DND-41 (cell line): ENCODE measurements at places on chromosomes 3 and 15.

DNA sequence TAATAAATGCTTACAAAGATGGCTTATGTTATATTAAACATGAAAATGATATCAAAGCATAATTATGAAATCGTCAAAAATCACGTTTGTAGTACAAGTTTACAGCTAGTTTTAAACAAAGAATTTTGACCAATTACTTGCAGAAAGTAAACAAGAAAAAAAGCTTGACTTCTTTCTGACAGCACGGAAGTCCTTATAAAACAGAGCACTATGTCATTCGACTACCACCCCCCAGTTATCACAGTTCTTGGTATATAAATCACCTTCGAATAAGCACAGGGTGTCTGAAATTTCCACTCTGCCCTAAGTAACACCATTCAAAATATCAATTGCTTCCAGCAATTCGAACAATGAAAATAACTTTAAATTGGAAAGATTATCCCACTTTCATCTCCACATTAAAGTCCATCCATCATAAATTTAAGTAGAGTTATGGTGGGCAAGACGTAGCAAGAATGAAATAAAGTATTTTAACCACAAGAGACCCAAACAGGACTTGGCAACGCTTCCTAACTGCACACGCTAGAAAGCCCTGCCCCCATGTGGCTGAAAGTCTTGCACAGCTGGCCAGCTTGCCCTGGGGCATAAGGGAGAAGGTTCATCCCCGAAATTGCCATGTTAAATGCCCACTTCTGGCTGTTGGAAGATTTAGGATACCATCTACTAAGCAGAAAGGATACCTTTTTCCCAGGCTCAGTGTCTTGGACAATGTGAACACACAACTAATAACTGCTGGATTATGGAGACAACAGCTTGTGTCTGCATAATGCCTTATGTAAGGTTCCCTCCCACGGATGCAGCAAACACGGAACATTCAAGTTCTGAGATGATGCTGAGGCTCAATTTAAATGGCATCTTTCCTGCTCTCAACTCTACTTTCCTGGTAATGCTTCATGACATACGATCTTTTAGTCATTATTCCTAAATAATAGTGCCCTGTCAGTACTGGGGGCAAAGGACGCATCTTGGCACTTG lies 116.4 kb upstream of the TJP1 start:
- DNase-seq: no peak

DNA sequence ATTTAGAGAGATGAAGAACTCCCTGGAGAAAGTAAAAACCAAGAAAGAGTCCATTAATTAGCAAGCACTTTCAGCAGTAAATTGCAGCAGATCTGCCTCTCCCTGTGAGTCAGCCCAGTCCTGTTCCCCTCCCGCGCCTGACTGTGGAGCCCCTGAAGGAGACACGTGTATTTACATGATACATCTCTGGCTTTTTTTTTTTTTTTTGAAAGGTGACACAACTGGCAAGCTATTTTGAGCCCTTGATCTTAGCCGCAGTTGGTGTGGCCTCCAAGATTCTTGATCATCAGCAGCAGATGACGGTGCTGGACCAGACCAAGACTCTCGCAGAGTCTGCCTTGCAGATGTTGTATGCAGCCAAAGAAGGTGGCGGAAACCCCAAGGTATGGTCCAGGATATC lies 271.8 kb upstream of the TPM1 start:
- DNase-seq: no peak

GRCh38 chr3:194936659-194937058 lies 251.0 kb downstream of the FAM43A start:
- no peak for DNase-seq

DNA sequence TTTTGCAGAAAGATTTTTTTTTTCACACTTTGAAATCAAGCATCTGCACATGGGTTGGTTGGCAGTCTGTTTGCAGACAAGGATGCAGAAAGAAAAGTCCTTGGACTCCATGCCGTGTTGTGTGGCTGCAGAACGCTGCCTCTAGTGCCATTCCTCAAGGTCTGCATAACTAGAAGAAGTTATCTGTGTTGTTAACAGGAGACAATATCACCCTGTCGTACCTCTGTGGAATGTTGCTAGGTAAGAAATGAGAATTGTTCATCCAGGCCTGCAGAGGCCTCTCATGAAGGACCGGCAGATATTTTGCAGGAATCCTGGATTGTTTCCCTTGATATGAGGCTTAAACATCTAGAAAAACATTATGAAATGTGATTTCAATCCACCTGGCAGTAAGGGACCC lies 58.5 kb upstream of the PPARG start:
- DNase-seq: no peak

DNA sequence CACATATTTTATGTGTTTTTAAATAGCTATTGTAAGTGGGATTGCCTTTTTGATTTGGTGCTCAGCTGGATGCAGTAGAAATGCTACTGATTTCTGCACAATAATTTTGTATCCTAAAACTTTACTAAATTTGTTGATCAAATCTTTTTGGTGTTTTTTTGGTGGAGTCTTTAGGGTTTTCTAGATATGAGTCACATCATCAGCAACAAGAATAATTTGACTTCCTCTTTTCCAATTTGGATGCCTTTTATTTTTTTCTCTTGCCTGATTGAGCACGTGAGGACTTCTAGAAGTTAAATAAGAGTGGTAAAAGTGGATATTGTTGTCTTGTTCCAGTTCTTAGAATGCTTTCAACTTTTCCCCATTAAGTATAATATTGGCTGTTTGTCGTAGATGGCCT lies 51.3 kb downstream of the TLNRD1 start:
- DNase-seq: no peak

DNA sequence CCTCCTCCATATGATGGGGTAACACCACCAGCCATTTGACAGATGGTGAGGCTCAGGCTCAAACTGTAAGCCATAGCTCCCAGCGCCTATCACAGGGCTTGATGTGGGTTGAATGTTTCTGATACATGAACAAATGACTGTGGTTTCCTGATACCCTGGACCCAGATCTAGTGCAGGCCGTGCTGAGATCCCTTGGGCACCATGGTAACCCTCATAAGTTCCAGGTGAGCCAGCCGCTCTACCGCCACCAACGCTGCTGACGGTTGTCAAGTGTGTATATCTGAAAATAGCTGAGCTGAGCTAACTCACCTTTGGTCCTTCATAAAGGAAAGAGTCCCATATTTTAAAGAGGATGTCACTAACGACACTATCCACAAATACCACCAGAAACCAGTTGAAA lies 74.5 kb downstream of the TBC1D2B start:
- no peak for DNase-seq

- DNase-seq: no peak
Measured at GRCh38 chr3:98884675-98885371, 16.7 kb downstream of the DCBLD2 start.

DNA sequence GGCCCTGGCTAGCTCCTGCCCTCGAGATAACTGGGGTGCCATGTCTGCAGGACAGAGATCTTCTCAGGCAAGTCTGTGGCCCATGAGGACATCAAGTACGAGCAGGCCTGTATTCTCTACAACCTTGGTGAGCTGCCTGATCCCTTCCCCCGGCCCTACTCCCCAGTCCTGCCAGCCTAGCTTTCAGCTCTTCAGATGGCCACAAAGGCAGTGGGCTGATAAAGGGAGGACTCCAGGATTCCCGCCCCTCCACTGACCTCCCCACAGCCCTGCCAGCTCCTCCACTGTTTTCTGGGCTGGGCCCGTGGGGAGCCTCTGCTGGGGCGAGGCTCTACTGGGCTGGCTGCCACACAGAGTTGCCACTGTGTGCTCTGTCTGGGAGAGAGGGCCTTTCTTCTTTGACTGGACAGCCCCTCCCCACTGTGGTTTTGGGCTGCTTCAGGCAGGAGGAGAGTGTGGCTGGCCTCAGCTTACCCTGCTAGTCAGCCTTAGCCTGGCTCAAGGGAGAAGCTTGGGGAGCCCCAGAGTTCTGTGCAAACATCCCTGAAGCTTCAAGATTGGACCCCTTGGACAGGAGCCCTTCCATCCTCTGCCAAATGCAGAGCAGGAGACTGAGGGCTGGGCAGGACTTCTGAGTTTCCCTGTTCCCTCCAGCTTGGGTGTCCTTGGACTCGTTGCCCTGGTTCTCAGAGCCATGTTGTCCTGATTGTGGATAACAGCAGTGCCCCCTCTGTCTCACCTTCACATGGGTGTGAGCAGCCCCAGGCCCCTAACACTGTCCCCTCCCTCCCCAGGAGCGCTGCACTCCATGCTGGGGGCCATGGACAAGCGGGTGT lies 24.4 kb downstream of the PTPN23 start:
- DNase-seq: no peak

DNA sequence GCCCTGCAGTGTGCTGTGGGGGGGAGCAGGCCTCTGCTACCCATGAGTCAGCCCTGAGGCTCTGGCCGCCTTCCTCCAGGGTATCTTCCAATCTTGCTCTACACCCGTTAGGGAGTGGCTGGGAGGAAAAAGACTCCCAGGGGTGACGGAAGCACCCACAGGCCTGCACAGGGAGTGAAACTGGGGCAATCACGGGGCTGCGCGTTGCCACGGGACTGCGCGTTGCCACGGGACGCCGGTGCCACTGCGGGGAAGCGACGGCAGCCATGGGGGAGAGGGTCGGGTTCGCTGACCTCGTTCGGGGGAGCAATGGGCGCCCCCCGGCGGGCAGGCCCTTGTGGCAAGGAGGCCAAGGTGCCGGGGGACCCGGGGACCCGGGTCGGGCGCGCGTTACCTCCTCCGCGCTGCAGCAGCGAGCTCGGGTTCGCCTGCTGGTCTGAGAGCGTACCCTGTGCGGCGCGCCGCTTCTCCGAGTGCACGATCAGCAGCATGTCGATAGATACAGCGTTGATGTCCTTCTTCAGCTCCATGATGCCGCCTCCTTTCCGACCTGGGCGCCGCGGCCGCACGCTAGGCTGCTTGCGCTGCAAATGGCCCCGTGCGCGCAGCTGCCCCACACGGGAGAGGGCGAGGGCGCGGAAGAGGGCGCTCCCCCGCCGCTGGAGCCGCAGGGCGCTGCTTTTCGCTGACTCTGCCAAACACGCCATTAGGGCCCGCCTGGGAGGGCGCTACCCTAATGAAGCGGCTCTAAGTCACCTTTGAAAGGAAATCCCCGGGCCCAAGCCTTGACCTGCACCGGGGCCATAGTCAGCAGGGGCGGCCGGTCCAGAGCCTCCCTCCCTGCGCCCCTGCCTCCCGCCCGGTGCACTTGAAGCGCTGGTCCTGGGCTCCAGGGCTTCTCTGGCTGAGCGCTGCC lies at the start of gene KY:
Gene KY, minus strand, starts transcription at position 592 of the 916 bp plus-strand sequence. Its CDS starts 62 bp downstream, at position 530.
- no peak for DNase-seq

DNA sequence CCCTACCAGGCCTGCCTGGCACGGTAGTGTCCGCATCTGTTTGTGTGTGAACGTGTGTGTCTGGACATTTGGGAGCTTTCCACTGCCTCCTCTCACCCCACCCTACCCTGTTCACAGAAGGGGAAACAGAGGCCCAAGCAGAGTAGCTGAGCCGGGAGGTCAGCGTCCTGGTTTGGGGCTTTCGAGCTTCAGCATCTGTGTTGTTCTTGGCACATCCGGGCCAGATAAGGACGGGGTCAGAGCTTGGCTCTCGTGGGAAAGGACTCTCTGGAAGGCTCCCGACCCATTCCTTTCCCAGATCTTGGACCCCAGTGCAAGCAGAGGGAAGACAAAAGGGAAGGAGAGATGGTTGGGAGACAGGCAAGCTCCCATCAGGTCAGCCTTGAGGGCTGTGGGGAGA lies 6.3 kb upstream of the PTH1R start:
- DNase-seq: no peak

DNA sequence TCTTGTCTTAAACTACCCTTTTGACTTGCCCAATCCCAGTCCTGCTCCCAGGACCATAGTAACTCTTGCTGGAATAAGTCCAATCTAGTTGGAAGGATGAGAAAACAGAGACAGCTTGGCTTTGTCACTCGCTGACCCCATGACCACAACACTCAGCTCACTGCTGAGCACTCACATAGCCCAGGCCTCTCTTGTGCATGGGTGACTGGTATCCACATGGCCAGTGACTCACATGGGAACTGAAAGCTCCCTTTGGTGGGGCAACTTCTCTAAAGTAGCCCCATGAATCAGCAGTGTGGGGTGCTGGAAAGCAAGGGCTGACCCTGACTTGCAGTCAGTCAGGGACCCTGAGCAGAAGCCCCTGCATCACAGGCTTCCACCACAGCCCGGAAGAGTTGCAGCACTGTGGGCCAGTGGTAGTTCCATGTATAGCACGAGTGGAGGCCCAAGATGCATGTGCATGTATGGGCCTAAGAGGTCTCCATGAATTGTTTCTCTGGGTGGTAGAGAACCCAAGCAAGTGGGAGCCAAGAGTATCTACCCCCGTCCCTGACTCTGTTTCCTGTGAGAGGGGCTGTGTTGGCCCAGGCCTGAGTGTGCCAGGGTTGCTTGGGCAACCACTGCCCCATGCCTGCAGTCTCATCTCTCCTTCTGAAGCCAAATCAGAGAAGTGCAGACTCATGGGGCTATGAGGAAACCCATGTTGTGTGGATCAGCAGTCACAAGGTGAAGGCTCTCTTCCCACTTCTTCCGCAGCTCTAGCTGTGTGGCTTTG lies 62.1 kb upstream of the XCR1 start:
- DNase-seq: no peak

DNA sequence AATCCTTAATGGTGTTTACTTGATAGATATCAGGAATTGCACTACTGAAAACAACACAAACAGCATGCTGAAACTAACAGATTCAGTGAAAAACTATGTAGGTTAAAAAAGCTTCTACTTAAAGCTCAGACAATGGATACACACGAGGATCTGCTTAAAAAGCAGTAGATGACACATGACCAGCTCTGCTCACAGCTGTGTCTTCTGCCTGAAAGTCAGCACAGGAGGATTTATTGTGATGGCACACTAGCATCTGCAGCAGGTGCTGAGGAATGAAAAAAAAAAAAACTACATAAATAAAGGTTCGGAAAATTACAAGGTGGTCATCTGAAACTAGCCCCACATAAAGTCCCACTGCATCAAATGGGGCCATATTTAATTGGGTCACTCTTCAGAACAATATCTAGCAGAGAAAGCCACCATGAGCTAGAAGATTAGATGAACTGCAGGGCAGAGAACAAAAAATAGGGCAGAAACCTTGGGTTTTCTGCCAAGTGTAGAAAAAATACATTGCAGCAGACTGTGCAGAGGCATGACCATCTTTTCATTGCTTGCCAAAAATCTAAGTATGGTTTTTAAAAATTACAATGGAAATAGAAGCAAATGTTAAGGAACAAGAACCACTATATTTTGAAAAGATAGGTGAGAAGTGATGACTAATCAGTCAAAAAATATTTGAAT lies 13.2 kb upstream of the GOLM2 start:
- DNase-seq: no peak

DNA sequence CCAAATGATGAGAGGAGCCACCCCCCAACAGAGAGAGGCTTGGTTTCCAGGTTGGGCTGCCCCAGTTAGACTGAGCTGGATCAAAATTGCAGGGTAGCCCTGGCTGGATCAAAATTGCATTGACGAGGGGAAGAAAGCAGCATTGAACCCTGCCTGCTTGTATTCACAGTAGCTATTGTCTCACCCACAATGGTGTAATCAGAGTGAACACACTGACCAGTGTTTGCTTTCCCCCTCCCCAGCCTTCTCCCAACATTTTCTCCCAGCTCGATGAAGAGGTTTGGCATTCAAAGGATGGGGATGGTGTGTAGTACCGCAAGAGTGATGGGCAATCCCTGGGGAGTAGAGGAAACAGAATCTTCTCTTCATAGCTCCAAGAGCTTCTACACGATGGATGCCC lies 223.8 kb downstream of the ADAMTS9 start:
- no peak for DNase-seq

- DNase-seq: no peak
Measured at GRCh38 chr3:154062513-154062912, 58.7 kb upstream of the ARHGEF26 start.
